ENCODE measurements at places on chromosomes 16 and 17. TPM values are rescaled to one million over a fixed set of nuclear protein-coding genes. Genes with fewer than 3 reads are reported as not detected.

- no peak for DNase-seq
Observed at GRCh38 chr17:74045608-74046280, 157.7 kb upstream of the RPL38 start.

RNF167 gene
- total RNA-seq, result 49.0 TPM

STXBP4 gene
- total RNA-seq, result 5.1 TPM

GRCh38 chr16:82506692-82507670 lies 119.8 kb upstream of the CDH13 start:
- no peak for DNase-seq

GRCh38 chr17:32960815-32961214 lies 30.8 kb upstream of the SPACA3 start:
- no peak for DNase-seq

GRCh38 chr16:51707666-51708065 lies 556.6 kb upstream of the SALL1 start:
- DNase-seq, result no peak

All from epithelial cell of proximal tubule (primary cell).